Hindlimb muscle (tissue), 1 donor: ENCODE measurements at places on chromosomes 3 and 15.

DNA sequence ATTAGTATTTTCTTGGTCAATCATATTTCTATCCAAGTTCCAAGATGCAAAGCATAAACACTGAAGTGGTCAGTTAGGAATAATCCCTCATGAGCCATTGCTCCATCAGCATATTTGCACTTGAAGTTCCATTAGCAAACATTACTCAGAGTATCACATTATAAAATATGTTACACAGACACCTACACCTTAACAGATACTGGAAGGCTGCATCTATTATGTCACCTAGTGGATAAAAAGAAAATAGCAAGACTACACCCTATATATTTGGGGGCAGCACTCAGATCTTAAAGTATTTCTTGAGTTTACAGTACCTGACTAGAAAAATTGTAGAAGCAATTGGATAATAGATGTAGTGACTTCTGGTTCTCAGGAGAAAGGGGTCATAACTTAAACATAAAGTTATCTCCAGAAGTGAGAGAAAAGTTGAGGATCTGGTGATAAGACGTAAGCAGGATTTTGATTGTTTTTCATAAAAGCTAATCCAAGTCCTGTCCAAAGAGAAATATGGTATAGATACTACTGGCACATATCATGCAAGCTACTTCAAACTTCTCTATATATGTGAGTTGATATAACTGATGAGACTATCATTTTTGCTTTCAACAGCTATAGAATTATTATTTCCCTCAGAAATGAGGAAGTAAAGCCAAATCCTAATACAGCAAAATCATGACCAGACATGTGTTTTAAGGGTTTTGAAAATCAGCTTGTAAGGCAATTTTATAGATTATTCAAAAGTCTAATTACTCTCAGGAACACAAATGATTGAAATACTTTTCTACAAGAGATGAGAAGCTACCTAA, 422.2 kb downstream of the GBE1 start:
- no peak for DNase-seq

- no peak for DNase-seq
Observed at GRCh38 chr3:123653221-123653682, 68.4 kb upstream of the HACD2 start.

- DNase-seq = no peak
Observed at GRCh38 chr15:78255421-78256043, 8.8 kb upstream of the DNAJA4 start.

DNA sequence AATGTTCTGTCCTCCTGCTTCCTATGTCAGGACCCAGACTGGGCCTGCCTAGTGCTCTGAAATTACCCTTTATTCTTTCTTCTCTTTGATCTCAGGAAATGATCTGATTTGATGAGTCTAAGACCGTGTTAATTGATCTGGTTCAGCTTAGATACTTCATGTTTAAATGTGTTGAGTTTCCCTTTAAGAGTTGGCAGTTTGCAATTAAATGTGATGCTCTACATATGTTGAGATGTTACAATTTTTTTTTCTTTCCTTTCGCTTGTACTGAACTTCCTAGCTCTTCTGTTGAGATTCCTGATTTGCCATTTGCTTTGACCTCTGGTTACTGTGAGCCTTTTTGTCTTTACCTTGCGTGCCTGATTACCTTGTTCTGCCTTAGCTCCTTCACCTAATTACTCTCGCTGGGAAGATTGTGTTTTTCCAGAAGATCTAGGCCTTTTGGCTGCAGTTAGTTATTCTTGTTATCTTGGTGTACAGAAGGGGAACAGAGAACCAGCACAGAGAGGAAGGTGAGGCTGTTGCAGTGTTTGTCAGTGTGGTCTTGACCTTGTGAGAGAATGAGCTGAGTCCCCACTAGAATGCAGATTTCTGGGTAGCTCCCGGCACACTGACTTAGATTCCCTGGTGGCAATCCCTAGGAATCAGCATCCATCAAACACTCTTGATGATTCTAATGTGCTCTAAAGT, 203.6 kb downstream of the EDEM1 start:
- DNase-seq = no peak

DNA sequence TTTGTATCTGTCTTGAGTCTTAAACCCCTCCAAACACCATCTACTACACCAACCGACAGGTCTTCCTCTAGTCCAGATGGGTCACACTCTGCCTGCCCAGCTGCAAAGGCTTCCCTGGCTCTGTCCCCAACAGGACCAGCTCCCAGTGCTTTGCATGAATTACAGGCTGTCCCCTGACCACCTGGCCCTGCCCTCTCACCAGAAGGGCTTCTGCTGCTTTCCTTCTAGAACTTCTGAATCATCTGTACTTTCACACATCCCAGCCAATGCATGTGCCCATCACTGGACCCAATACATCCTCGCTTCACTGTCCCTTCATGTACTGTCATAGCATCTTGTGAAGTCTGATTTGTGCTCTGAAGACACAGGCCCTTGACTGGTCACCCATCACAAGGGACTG, 53.6 kb downstream of the HOMER2 start:
- DNase-seq = no peak

DNA sequence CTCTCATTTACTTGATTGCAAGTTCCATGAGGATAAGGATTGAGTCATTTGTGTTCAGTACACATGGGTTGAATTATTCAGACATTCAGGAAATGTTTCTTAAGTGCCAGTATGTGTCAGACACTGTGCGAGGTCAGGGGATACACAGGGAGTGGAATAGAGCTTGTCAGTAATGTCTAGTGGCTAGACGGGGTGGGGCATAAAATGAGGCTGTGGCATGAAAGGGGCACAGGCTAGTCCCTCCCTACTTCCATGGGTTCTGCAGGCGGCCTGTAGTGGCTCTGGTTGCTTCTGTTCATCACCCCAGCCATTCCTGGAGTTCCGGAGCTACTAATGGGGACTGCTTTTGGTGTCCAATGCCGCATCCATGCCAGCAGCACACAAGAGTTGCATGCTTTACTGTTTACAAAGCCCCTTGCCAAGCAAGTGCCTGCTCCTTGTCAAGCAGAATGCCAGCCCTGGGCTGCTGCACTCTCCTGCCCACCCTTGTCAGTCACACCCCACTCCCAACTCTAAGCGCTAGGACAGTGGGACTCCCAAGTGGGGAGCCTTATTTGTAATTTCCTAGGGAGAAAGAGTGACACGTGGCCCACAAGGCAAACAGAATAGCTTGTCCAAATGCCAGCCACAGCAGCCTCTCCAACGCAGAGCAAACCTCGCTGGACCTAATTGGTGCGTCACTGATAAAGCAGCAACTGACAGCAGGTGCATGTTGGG, 70.8 kb downstream of the RAB11A start:
- no peak for DNase-seq

DNA sequence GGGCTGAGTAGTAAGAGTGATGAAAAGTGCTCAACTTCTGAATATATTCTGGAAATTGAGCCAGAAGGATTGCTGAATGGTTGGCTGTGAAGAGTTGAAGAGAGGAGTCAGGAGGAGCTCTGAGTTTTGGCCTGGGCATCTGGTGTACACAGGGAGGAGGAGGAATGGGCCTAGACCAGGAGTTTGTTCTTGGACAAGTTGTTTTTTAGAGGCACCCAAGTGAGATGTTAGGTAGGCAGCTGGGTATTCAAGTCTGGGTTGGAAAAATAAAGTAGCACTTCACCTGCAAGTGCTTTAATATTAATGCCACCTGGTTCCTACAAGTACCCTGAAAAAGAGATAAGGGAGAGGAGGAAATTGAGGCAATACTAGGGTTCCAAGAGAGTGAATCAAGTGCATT, 14.7 kb downstream of the BSN start:
- DNase-seq = no peak
